Progenitor cell of endocrine pancreas (in vitro differentiated cells): ENCODE measurements at places on chromosomes 11 and 22.
A peak's percentile ranks its signal among the peaks of the same experiment; 100 is the strongest.

DNA sequence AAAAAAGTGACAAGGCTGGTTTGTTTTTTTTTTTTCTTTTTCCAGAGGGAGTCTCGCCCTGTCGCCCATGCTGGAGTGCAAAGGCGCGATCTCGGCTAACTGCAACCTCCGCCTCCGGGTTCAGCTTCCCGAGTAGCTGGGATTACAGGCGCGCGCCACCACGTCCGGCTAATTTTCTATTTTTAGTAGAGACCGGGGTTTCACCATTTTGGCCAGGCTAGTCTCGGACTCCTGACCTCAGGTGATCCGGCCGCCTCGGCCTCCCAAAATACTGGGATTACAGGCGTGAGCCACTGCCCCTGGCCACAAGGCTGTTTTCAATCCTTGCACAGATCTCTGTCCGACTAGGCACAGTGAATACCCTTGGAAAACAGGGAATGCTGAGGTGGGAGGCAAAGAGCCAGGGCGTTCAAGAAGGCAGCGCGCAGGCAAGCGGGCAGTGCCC, 566 bp downstream of the ATP6V1E1 start:
- no peak for DNase-seq

DNA sequence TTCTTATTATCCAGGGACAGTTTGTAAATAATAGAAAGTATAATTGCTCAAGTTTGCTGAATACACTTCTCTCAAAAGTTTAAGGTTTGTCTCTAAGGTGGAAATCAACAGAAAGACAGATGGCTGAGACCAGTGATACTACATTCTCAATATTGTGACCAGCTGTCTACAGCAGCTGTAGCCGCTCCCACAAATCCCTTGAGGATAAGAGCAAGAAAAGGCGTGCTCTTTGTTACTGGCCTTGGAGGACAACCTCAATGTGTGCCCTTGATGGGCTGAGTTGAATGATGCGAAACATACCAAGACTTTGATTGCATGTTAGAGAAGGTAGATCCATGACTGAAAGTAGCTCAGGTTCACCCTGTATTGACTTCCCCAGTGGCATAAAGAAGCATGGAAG, 6.1 kb downstream of the OR6M1 start:
- DNase-seq, result no peak

DNA sequence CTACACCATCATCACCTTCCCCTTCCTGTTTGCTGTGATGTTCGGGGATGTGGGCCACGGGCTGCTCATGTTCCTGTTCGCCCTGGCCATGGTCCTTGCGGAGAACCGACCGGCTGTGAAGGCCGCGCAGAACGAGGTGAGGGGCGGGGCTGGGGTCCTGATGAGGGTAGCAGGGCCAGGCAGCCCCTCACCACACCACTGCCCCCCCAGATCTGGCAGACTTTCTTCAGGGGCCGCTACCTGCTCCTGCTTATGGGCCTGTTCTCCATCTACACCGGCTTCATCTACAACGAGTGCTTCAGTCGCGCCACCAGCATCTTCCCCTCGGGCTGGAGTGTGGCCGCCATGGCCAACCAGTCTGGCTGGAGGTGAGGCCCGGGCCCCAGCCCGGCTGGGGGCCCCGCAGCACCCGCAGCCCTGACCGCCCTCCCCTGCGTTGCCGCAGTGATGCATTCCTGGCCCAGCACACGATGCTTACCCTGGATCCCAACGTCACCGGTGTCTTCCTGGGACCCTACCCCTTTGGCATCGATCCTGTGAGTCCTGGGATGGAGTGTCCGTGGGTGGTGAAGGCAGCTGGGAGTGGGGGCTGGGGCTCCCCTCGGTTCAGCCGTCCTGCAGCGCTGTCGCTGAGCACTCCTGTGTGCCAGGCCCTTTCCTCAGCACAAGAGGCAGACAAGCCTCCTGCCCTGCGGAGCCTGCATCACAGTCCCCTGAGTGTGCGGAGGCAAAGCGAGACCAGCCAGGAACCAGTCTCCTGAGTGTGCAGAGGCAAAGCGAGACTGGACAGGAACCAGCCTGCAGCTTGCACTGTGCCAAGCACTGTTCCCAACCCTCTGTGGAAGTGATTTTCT, 8.8 kb downstream of the TCIRG1 start:
- DNase-seq, result no peak

DNA sequence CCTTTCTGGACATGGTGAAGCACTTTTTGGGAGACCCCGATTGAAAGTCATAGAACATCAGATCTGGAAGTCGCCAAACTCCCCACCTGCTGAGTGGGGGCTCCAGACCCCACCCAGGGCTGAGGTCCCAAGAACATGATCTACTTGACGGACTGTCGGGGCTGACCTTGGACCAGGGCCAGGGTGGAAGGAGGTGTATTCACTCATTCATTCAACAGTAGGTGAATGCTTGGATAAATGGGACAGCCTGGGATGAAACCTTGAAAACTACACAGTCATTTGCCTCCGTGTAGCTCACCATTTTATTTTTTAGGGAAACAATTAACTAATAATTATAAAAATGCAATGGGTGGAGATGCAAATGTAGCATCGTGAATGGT, 629.0 kb downstream of the BRD1 start:
- peak; percentile 4 for DNase-seq

- no peak for DNase-seq
These were observed 141.0 kb downstream of the ARHGAP20 start for GRCh38 chr11:110571081-110571720.

DNA sequence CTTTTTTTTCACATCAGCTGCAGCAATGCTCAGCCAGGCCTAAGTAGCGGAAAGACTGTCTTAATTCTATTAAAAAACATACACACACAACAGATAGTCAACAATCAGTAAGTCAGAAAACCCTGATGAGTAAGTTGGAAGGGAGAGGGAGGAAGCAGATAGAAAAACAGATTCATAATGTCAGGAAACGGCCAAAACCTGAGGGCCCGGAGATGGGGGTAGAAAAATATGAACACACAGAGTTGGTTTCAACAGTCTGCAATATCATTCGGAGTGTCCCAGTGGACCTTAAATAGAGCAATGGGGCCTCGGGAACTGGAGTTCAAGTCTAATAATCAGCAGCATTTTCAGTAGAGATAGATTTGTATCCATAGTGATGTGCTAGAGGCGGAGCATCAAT, 14.8 kb downstream of the LRRC55 start:
- no peak for DNase-seq

GRCh38 chr22:24037851-24038765, 27.0 kb downstream of the CABIN1 start:
- DNase-seq, result no peak

- DNase-seq, result no peak
These were observed 55.4 kb downstream of the QSER1 start for GRCh38 chr11:32947978-32948377.

- DNase-seq, result no peak
These were observed 289.1 kb upstream of the SORL1-AS1 start for GRCh38 chr11:121741761-121742361.

DNA sequence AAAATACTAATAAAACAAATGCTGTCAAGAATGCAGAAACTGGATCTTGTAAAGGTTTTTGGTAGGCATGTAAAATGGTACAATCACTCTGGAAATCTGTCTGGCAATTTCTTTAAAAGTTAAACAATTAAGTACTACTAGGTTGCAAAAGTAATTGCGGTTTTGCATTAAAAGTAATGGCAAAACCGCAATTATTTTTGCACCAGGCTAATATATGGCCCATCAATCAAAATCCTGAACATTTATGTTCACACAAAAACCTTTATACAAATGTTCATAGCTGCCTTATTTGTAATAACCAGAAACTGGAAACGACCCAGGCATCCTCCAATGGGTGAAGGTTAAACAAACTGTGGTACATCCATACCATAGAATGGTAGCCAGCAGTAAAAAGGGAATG, 24.6 kb upstream of the ZDHHC13 start:
- DNase-seq, result no peak

GRCh38 chr11:73414977-73415651, 38.9 kb downstream of the RELT start:
- DNase-seq, result no peak

DNA sequence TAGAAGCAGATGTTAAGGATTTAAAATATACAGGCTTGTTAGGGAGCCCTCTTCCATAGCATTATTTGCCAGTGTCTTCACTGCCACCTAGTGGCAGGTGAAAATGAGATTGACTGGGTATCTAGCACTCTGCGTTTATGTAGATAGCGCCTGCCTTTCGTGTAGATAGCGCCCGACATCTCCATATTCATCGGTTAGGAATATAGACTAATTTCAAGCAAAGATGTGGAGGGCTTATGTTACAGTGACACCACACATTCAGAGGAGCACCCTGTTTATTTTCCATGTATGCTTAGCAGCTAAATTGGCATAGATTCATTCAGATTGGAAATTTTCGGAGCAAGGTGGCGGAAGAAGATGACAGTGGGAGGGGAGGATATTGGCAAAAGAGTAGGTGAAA, 72.0 kb downstream of the SLC5A12 start:
- peak; percentile 52 for DNase-seq

DNA sequence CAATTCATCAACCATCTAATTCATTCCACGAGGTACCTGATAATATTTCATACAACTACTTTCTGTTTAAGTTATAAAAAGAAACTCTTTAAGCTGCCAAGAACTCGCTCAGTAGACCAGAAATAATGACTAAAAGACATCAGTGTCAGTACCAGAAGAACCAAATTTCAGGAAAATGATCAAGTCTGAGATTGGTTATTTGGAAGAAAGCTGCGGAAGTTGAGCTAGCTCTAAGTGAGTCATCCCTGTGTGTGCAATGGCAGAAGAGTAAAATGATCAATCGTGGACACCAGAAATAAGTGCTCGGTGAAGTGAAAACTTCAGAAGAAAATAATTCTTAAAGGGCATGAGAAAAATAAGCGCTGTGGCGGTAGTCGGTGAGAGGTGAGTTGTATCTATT, 933.2 kb upstream of the CHORDC1 start:
- no peak for DNase-seq

DNA sequence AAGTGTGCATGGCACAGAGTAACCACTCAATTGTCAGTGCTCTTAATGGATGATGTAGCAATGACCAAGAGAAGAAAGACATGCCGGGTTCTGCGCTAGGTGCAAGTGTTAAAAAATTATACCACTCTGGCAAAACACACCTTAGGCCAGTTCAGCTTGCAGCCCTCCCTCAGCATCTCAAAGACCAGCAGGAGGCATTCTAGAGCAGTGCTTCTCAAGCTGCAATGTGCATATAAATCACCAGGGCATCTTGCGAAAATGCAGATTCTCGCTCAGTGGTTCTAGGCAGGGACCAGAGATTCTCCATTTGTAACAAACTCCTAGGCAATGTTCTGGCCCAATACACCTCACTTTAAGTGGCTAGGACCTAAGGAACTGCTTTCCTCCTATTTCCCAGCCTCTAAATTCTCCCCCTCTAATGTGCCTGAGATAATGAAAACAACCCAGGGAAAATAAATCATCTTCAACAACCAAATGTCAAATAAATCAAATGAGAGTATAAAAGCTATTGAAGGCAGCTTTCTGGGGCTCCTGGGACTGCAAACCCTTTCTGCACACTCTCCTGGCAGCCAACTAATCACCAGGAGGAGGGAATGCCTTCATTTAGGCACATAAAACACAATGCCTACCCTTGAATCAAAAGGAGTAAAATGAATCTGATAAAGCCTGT, 337.2 kb upstream of the API5 start:
- no peak for DNase-seq

GRCh38 chr11:77035580-77035979, 1.4 kb downstream of the B3GNT6 start:
- no peak for DNase-seq

DNA sequence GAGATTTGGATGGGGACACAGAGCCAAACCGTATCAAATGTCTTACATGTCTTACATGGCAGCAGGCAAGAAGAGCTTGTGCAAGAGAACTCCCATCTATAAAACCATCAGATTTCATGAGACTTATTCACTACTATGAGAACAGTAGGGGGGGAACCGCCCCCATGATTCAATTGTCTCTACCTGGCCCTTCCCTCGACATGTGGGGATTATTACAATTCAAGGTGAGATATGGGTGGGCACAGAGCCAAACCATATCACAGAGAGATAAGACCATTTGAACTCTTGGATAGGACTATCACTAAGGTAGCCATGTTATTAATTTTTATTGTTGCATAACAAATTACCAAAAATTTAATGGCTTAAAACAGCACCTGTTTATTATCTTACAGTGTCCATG, 611.7 kb downstream of the SOX6 start:
- DNase-seq, result no peak

DNA sequence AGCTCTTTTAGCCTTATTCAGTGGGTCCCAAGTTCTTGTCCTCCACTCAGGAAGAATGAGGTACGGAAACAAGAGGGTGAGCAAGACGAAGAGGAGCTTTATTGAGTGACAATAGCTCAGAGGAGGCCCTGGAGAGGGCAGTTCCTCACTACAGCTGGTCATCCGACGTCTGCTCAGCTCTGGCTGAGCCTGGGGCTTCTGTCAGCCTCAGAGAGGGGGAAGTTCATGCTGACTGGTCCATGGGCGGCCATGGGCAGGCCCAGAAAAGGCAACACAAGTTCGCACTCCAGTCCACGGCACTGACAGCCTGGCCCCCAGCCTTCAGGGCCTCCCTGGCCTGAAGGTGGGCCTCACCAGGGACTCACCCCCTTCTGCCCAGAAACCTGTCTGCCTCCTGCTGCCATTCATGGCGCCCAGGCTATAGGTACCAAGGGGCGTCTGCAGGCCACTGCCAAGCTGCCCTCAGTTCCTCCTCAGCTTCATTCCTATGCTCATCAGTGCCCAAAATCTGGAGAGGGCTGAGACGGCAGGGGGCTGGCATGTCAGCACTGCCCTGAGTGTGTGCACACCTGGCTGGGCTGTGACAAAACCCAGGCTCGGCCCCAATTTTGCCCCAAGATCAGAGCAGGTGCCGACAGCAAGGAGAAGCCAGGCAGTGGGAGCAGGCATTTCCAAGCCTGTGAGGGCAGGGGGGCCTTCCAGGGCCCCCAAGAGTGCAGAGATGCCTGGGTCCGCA, 21.7 kb upstream of the KIAA0930 start:
- DNase-seq, result no peak

- peak; percentile 73 for DNase-seq
These were observed 14.7 kb upstream of the PISD start for GRCh38 chr22:31676700-31677099.

GRCh38 chr11:68010090-68011041, at the start of gene ALDH3B1:
TSS of gene ALDH3B1 (plus strand) at chr11:68010327. CDS start at chr11:68015298, 4,971 bp downstream.
- peak; percentile 8 for DNase-seq

GRCh38 chr22:35840302-35840739, 122.6 kb downstream of the APOL5 start:
- peak; percentile 49 for DNase-seq

GRCh38 chr22:43774318-43774915, 37.7 kb downstream of the EFCAB6 start:
- DNase-seq, result no peak

GRCh38 chr11:106344394-106344793, 266.9 kb downstream of the AASDHPPT start:
- no peak for DNase-seq
